ENCODE measurements at places on chromosomes 11 and 22.
A peak's percentile ranks its signal among the peaks of the same experiment; 100 is the strongest.

GRCh38 chr11:18223591-18224387 is 12.8 kb downstream of the SAA4 start:
- DNase-seq: no peak

- DNase-seq: no peak
Measured at GRCh38 chr11:32219320-32219719, 128.4 kb downstream of the RCN1 start.

GRCh38 chr11:57800444-57801182 is 39.0 kb downstream of the CTNND1 start:
- no peak for DNase-seq

- DNase-seq: no peak
Measured at GRCh38 chr22:28773461-28773867, 969 bp downstream of the CCDC117 start.

- DNase-seq: peak; percentile 53
Measured at GRCh38 chr11:117809236-117810055, 12.4 kb upstream of the DSCAML1 start.

GRCh38 chr11:124359566-124359965 is 24.7 kb downstream of the OR8B2 start:
- DNase-seq: no peak

GRCh38 chr11:78081583-78081982 is 1.9 kb upstream of the NDUFC2 start:
- DNase-seq: no peak

GRCh38 chr11:133156986-133157745 is 375.1 kb downstream of the OPCML start:
- no peak for DNase-seq

DNA sequence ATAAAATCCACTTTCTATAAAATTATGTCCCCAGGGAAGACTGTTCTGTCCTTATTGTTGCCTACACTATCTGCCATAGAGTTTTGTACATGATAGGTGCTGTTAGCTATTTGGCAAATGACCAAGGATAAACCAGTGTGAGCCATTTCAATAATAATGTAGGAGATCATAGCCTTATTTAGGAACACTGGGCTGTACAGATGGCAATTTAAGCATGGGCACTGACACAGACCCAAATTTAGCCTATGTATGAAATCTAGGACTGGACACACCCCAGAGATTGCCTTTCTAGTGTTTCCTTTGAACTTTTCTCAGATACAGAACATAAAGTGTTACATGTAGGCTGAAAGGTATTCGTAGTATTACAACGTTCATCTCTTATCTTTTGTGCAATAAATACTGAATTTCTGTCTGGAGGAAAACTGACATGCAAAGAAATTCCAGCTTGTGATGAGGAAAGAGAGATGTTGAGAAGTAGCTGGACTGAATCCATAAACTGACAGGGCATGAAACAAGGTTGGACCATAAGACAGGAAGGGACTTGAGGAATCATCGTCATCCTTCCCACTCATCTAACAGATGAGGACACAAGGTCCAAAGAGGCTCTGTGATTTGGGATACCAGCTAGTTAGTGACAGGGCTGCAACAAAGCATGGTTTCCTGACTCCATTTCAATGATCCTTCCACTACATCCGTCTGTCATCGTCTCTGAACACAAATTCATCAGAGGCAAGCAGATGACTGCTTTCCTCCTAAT is 60.3 kb downstream of the TMPRSS5 start:
- no peak for DNase-seq

DNA sequence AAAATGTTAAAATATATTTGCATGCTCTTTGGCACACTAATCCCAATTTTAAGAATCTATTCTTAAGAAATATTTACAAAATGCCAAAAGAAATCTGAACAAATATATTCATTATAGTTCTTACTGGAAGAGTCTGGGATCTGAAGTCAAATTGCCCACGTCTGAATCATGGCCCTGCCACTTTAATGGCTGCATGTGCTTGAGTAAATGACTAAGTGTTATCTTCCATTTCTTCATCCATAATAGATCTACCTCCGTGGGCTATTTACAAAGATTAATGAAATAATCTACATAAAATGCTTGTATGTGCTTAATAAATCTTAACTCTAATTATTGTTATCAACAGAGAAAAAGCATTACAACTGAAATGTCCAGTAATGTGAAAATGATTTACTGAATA is 24.5 kb upstream of the DKK3 start:
- DNase-seq: no peak

GRCh38 chr11:104570078-104570701 is 328.1 kb downstream of the CASP12 start:
- no peak for DNase-seq

DNA sequence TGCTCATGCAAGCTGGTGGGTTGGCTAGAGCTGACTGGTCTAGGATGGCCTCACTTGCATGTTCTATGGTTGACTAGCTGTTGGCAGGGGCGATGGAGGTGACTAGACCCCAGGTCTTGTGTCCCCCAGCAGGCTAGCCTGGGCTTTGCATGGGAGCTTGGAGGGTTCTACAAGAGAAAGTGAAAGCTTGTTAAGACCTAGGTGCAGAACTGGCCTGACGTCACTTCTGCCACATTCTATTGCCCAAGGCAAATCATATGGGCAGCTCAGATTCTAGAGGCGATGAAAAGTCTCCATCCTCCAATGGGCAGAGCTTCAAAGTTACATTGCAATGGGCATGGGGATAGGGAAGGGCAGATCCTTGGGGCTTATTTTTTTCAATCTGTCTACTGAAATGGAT is 170.9 kb downstream of the MIAT start:
- DNase-seq: no peak

DNA sequence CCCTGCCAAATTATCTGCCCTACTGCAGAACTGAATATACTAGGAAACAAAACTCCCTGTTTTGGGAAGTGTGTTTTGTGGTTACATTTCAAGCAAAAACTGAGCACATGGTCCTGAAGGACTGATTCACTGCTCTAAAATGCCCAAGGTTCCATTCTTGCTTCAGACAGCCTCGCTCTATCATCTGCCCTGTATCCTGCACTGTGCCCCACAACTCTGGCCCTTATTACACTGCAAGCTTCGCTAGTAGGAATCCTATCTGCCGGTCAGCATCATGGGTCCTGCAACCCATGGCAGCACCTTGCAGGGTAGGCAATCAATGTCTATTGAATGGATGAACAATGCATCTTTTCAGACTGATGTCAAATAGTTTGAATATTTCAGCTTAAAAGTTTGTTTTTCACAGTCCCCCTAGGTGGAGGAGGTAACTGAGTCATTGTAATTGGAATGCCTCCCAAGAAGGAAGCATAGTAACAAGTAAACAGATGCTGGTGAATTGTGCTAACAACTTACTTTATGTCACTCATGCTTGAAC is 21.3 kb downstream of the LAYN start:
- DNase-seq: no peak

DNA sequence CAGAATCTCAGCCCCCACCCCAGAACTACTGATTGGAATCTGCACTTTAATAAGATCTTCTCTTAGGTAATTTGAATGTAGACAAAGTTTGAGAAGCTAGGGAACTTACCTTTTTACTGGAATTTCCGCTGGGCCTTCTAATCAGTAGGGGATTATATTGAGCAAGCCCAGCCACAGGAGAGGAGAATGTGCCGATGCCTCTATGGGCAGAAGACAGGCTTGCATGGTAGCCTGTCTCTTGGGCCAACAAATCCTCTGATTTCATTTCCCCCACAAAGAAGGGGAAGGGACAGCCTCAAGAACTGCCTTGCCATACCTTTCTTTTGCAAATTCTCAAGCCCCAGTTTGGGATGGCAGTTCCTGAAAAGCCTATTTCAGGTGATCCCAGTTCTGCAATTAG is 163.4 kb upstream of the BDNF start:
- DNase-seq: no peak

GRCh38 chr11:70502677-70503467 is 104.5 kb downstream of the CTTN start:
- no peak for DNase-seq

DNA sequence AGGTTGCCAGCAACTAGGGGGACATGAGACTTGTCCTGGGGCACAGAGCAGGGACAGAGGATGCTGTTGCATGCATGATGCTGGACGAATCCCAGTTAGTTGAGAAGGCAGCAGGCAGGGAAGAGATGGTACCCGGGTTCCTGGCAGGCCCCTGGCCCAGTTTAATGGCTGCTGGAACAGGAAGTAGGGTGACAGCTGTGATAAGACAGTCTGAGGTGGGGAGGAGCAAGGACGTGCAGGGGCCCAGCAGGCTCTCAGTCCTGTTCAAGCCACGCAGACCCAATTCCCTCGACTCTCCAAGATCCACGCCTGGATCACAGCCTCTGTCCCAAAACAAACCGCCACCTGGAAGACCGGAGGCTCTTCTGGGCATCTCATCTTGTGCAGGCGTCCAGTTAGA is 32.0 kb downstream of the LRRC10B start:
- DNase-seq: no peak

- no peak for DNase-seq
Measured at GRCh38 chr22:49015993-49016908, 811.4 kb downstream of the BRD1 start.

DNA sequence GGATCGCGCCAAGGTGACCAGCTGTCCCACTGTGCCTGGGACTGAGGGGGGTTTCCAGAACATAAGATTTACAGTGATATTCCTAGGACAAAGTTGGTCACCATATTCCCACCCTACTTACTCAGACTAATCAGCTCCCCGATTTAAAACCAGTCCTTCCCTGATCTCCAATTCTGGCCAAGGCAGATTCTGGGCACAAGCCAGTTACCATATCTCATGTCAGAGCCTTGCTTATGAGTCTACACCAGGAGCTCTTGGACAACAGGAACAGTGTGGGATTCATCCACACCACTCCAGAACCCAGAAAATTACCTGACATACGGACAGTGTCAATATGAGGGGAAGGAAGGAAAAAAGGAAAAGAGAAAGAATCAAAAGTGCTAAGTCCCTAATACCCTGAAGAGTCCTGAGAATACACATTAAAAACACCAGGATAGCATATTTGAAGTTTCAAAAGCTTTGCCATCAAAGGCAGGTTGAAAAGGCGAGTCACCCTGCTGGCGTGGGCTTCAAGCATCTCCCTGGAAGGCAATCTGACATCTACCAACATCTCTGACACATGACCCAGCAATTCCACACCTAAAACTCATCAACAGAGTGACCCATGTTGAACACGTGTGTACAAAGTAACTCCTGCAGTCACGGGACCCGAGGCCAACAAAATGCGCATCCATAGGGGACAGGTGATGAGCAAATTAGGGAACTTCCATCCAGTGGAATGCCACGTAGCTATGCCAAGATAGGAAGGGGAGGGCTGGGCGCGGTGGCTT is 8.0 kb upstream of the IL2RB start:
- no peak for DNase-seq

- no peak for DNase-seq
Measured at GRCh38 chr11:68842427-68843051, 823 bp upstream of the CPT1A start.

- DNase-seq: no peak
Measured at GRCh38 chr11:35042913-35043312, 96.1 kb upstream of the CD44 start.

DNA sequence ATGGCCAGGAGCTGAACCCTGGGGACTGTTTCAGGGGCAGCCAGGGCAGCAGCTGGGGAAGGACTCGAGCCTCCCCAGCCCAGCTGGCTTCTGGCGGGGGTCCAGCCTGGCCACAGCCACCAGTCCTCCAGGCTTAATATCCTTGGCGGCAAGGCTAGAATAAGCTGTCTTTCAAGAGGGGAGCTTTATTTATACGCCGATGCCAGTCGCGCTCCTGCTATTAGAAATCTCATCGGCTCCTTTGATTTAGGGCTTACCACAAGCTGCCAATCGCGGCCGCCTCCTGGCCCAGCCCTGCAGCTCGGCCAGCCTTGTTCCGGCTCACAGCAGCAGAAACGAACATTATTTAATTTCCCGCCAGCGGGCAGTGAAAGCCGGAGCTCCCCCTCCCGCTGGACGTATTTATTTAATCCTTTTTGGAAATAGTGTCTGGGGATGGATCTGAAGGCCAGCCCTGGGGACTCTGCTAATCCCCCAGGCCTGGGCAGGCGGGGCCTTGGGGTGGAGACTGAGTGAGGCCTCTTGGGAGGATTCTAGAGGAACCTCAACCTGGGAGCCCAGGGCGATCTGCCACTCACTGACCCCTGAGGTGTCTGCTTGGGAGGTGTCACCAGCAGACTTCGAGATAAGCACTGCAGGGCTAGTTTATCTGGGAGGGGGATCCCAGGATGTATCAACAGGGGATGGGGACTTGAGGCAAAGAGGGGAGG is 363.1 kb downstream of the MN1 start:
- no peak for DNase-seq

DNA sequence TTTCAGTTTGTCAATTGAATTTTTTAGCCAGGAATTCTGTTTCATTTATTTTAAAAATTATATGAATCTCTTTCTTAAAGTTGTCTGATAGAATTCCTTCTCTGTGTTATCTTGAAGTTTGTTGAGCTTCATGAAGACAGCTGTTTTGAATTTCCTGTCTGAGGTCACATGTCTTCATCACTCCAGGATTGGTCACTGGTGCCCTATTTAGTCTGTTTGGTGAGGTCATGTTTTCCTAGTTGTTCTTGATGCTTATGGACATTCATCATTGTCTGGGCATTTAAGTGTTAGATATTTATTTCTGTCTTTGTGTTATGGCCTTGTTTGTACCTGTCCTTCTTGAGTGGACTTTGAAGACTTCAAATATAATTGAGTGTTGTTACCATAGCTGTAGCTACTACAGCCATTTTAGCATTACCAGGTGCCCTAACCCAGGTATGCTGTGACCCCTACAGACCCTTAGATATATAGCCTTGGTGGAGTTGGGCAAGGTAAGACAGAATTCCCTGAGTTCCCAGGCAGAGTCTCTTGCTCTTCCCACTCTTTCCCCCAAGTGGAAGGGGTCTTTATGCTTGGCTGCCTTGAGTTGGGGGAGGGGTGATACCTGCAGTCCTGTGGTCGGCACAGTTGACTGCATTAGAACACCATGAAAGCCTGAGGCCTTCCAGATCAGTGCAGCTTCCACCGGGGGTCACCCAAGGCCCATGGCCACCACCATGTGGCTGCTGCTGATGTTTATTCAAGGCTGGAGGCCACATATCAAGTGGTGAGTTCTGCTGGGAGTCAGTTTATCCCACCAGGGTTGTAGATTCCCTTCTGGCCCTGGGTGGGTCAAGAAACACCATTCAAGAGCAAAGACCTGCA is 229.6 kb downstream of the DYNC2H1 start:
- no peak for DNase-seq

DNA sequence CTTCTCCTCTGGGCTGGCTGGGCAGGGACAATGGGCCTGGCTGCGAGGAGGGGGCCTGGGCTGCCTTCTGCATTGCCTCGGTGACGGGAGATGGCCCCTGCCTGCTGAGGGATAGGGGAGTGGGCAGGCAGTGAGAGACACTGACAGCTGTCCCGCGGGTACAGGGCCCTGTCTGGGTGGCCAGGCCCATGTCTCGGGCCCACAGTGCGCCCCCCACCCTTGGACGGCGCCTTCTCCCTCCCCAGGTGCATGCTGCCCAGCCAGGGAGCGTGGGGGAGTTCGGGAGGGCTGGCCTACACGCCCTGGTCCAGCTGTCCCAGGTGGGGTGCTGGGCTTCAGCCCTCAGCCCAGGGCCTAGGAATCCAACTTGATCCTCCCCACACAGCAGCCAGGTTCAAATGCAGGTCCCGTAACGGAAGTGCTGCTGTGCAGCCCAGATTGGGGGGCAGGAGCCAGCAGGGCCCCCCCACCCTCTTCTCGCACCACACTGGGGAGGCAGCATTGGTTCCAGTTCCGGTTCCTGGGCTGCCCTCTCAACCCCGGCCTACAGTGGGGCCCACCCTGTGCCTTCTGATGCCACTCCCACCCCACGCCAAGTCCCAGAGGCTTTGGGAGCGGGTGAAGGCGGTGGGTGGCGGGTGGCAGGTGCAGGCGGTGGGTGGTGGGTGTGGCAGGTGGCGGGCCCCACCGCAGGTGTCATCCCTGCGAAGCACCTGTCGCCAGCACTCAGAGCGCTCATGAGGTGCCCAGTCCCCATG is 7.3 kb upstream of the TSSC4 start:
- DNase-seq: no peak

- no peak for DNase-seq
Measured at GRCh38 chr11:35182317-35182939, 43.5 kb downstream of the CD44 start.

Measured in CD4-positive, alpha-beta T cell (primary cell).